ENCODE measurements at places on chromosomes 1 and 21.
A peak's percentile ranks its signal among the peaks of the same experiment; 100 is the strongest.

- DNase-seq = no peak
Observed at GRCh38 chr1:5945445-5945844, 46.8 kb downstream of the NPHP4 start.

DNA sequence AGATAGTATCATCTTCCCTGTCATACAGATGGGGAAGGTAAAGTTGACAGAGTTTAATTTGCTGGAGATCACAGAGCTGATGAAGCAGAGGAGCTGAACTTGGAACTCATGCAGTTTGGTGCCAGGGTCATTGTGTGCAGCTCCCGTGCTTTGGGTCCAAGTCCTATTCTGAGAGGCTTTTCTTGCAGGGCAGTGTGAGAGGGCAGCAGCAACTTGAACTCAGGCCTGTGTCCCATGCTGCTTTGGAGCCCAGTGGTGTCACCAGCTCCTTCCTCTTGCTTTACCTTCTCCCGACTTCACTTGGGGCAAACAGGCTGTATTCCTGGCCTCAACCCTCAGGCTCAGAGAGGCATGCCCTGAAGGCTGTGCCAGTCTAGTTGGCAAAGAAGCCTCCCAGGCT is 24.7 kb downstream of the INAVA start:
- no peak for DNase-seq

DNA sequence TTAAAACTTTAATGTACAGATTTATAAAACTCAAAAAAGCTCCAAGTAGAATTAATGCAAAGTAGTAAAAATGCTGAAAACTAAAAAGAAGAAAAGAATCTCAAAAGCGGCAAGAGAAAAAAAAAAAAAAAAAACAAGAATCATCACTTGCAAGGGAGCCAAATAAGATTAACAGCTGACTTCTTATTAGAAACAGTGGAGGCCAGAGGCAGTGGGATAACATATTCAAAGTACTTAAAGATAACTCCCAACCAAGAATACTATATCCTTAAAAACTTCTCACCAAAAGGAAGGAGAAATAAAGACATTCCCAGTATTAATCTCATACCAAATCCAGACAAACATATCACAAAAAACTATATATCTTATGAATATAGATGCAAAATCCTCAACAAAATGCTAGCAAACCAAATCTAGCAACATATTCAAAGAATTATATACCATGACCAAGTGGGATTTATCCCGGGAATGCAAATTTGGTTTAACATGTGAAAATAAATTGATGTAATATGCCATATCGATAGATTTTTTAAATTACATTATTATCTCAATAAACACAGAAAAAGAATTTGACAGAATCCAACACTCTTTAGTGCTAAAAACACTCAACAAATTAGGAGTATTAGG is 62.7 kb downstream of the CAMK2N1 start:
- no peak for DNase-seq

- no peak for DNase-seq
Observed at GRCh38 chr1:3733883-3734589, 18.2 kb upstream of the CCDC27 start.

DNA sequence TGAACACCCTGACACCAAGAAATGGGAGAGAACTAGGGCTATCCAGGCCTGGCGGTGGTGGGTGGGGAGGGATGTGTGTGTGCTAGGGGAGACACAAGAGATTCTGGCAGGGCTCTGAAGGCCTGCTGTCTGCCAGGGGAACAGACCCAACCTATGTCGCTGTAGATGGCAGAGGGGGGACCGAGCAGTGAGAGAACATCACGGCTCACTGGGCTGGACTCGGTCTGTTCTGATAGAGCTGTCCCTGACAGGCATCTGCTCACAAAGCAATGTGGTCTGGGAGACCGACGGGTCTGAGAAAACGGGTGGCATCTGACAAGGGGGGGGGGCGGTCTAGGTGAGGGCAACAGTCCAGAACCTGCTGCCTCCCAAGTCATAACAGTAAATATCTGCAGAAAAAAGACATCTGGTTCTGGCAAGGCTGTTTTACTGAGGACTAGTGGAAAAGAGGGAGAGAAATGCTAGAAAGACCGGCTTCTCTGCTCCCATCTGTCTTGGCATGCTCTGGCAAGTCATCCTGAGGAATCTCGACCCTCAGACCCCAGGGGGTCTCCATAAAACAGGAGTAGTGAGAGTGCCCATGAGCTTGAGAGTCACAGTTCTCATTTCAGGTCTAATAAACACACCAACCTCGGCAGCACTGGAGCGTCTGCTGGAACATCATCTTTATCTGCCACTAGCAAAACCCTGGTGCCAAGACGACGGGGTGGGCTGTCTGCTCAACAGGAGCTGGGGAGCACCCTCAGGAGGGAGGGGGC is 36.5 kb downstream of the SLC66A1 start:
- no peak for DNase-seq

DNA sequence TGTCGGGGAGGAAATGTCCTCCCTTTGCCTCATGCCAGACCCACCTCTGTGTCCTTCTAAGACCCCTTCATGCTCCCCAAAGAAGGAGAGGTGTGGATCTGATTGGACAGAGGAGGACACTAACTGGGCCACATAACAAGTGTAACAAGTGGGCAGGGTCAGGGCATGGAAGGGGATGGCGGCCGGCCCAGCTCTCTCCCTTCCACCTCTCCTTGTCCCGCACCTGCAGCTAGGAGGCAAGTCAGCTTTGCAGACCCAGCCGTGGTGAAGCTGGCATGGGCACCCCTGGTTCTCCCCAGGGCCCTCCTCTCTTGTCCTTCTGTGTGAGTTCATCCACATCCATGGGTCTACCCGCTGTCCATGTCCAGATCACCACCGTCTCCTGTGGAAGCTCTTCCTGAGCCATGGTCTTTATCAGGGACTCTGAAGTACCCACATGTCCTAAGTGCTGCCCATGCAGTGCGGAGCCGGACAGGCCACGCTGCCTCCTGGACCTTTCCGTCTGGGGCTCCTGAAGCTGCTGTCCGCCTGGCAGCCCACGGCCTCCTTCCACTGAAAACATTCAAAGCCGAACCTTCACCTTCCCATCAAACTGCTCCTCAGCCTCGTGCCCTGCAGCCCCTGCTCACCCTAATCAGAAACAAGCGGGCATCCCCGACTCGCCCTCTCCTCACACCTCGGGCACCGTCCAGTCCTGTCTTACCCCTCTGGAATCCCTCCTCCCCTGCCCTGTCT is 460.5 kb downstream of the PTPRU start:
- DNase-seq = no peak

GRCh38 chr1:7218210-7218832 is 433.1 kb downstream of the CAMTA1 start:
- DNase-seq = no peak

GRCh38 chr1:228848406-228848805 is 113.1 kb downstream of the RHOU start:
- DNase-seq = no peak

DNA sequence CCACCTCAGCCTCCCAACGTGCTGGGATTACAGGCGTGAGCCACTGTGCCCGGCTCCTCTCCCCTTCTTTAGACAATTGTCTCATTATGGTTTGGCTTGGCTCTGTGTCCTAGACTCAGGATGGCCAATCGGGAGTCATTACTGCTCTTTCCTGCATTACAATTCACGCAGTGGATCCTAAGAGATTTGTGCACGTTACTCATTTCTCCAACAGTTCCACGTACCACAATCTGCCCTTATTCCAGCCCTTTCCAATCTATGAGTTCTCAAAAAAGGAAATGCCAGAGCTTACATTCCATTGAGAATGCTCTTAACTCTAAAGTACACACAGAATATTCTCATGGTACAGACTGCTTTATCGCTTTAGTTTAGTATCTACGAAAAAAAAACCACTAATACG is 357.0 kb downstream of the GPATCH2 start:
- no peak for DNase-seq

- DNase-seq = no peak
Observed at GRCh38 chr1:111227434-111227833, at the start of gene CHI3L2. Gene CHI3L2, plus strand, starts transcription at chr1:111227713. Its CDS starts 17 bp downstream, at chr1:111227730.

DNA sequence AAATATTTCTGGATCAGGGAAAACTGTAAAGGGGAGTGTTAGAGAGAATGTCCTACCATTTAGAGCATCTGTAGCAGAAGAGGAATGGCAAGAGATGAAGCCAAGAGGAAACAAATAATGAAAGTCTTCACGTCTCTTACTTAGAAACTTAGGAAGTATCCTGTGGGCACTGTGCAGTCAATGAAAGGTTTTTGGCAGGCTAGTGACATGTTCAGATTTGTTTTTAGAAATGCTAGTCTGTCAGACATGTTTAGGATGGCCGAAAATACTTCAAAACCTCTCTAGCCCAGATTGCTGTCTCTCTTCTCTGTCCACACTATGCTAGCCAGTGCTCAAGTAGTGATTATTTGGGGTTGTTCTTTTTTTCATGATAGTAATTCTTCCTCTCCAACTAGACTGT is 48.6 kb upstream of the RGL1 start:
- no peak for DNase-seq

- no peak for DNase-seq
Observed at GRCh38 chr21:41835711-41836154, 43.4 kb downstream of the PRDM15 start.

GRCh38 chr1:109894823-109895719 is 15.6 kb upstream of the CSF1 start:
- DNase-seq = peak; percentile 47

DNA sequence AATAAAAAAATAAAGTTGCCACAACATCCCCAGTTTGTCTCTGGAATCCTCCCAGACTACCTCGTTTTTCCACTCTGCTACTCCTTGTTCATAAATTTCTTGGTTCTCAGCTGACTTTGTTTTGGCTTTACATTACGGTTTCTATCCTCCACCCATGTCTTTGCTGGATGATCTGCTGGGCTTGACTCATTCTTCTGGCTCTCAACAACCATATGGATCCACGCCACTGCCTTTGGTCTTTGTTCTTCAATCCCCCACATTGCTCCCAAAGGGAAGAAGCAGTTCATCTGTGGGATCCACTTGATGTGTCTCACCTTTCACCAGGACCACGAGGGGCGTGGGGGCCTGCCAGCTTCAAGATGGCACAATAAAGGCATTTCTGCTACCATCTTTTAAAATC is 67.1 kb upstream of the NBL1 start:
- no peak for DNase-seq

- no peak for DNase-seq
Observed at GRCh38 chr1:27868932-27869718, 3.2 kb upstream of the THEMIS2 start.

GRCh38 chr21:34983680-34984086 is 65.4 kb downstream of the RUNX1 start:
- no peak for DNase-seq

DNA sequence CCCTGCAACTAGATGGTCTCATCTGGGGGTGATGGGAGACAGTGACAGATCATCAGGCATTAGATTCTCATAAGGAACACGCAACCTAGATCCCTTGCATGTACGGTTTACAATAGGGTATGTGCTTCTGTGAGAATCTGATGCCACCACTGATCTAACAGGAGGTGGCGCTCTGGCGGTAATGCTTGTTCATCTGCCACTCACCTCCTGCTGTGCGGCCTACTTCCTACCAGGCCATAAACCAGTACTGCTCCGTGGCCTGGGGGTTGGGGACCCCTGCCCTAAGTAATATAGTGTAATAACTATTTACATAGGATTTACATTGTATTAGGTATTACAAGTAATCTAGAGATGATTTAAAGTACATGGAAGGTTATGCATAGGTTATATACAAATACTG is 134.9 kb downstream of the CLEC20A start:
- peak; percentile 5 for DNase-seq

DNA sequence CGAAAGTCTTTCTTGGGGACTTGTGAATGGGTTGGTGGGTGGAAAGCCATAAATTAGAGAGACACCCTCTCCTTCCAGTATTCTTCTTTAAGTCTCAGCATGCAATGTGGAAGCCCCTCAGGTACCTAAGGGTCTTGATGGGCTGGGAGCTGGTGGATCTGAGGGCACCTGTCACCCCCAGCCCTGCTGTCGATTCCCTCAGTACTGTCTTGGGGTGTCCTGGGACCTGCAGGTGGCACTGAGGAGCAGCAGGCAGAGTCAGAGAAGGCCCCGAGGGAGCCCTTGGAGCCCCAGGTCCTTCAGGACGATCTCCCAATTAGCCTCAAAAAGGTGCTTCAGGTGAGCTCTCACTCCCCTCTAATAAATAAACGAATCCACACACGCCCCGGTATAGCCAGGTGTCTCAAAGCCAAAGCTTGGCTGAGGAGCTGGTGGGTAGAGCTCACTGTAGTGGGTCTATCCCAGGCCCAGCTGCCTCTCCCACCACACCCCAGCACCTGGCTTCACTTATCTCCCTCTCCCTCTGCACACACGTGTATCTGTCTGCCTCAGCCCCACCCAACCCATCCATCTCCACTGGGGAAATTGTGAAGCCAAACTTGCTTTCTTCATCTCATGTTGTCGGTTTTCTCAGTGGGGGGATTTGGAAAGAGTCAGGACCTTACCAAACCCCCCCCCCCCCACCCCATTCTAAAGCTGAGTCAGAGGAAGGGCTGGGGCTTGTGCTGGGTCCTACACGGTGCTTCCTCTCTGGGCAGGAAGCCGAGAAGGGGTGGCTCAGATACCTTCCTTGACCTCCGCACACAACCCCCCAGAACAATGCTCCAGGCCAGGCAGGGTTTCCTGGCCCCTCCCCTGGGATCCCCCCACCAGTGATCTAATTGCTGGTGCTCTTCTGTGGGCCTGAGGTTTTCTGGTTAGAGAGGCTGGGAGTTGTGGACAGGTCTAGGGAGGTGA is 1.6 kb downstream of the ADAM15 start:
- no peak for DNase-seq

DNA sequence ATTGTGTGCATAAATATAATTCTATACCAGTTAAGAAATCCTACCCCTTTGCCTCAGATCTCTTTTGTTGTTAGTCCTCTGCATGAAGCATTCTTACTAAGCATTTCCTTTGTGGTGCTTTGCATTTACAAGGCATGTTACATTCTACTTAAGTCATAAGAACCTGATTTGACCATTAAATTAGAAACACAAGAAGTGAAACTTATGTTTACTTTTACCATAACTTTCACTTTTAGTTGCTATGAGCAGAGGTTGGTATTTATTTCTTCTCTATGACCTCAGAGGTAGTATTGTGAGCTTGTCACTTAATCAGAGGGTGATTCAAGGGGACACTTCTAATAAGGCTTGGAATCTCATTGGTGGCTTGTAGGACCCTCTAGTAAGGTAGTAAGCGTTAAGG is 9.0 kb downstream of the FAM20B start:
- peak; percentile 75 for DNase-seq

DNA sequence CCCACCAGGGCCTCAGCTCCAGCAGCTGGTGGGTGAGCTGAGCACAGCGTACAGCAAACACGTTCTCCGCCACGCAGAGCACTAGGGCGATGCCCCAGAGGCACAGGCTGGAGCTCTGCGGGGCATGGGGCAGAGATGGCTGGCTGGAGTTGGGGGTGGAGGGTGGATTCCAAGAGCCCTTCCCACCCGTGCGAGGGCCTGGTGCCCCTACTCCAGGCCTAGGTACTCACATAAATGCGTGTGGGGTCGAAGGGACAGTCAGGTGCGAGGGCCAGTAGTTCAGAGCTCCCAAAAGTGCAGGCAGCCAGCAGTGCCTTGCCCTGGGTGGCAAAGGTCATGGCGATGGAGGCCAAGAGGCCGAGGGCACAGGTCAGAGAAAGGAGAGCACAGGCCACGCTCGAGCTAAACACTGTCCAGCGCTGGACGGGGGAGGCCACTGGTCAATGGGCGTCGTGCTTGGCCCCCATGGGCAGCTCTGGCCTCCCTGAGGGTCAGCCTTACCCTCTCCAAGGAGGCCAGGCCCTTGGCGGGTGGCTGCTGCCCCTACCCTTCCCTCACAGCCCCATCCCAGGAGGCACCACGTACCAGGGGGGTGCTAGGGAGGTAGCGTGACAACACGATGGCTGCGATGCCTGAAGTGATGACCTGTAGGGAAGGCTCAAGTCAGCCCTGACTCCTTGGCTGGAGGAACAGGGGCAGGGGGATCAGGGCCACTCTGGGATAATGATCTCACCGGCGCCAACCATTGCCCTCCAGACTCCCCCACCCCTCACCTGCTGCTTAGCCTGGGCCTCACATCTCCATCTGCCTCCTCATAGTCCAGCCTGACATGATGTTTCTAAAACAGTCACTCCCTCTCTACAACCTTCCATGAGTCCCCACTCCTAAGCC is 5.6 kb downstream of the TMEM54 start:
- no peak for DNase-seq
